ENCODE measurements at places on chromosomes 5 and 9. TPM values are rescaled to one million over a fixed set of nuclear protein-coding genes. Genes with fewer than 3 reads are reported as not detected.

The CD180 gene
- total RNA-seq, result not detected

The TMOD1 gene
- total RNA-seq, result 2.6 TPM

The SAXO1 gene
- 0.17 TPM for total RNA-seq

DNA sequence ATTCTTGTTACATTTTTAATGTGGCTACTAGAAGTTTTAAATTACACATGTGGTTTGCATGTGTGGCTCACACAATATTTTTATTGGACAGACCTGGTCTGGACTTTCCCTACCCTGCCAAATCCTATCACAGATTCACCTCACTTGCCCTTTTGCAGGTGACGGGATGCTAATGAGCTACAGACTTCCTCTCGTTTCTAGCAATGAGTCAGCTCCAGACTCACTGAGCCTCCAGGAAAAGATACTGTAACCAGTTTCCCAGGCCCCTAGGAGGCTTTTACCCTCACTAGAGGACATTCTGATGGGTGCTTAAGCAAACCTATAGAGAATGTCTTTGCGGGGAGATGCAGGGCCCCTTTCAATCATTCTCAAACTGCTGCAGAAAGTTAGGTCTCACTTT lies 135.4 kb downstream of the WDR41 start:
- H3K27me3 ChIP-seq, result peaks cover 5% of the 10 kb centered on the region
- H3K27ac ChIP-seq, result no peak overlapping the region
- H3K4me3 ChIP-seq, result no peak overlapping the region
- H3K36me3 ChIP-seq, result no peaks in the 10 kb centered on the region
- H3K4me1 ChIP-seq, result peaks cover 4% of the 10 kb centered on the region

DNA sequence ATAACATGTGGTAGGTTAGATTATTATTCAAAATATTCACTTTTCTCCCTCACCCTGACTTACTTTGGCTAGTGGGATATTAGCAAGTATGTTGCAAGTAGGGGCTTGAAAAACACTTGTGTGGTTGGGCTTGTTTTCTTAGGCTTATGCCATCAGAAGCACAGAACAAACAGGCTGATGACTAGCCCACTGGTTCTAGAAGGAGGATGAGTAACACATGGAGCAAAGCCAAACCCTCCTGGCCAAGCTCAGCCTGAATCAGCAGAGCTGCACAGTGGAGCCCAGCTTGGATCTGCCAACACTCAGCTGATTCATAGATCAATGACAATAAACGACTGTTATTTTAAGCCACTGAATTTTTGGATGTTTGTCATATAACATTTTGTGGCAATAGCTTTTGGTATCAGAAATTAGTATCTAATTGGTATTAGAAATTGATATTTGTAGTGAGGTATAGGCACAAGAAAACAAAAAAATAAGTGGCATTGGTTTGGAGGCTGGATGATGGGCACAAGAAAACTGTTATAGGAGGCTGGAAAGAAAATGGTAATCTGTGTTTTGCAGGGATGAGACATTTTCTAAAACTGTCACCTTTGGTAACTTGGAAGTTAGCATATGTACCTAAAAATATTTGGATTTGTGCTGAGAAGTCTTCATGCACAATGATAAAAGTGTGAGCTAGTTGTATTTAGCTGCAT lies 46.1 kb upstream of the ZBED3 start:
- peaks cover 9% of the 10 kb centered on the region for H3K27me3 ChIP-seq
- no peaks in the 10 kb centered on the region for H3K36me3 ChIP-seq
- no peak overlapping the region for H3K4me3 ChIP-seq
- peak; percentile 99 for DNase-seq
